Adrenal gland (tissue), 19 donors: ENCODE measurements at places on chromosomes 4 and X.

DNA sequence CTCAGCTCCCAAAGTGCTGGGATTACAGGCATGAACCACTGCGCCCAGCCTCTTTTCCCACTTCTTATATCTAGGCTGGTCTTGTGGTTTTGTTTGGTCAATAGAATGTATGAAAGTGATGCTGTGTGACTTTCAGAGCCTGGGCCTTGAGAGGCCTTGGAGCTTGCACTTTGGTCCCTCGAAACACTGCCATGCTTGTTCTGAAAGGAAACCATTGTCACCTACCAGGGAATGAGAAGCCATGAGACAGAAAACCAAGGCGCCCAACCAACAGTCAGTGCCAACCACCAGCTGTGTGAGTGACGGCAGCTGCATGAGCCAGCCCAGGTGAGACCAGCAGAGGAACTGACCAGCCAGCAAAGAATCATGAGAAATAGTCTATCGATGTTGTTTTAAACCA, 57.4 kb downstream of the SCD5 start:
- no peaks in the 10 kb centered on the region for H3K27me3 ChIP-seq
- no peaks in the 10 kb centered on the region for H3K36me3 ChIP-seq
- H3K4me1 ChIP-seq = peaks cover 12% of the 10 kb centered on the region
- DNase-seq = no peak
- H3K27ac ChIP-seq = no peak overlapping the region
- H3K4me3 ChIP-seq = no peak overlapping the region

DNA sequence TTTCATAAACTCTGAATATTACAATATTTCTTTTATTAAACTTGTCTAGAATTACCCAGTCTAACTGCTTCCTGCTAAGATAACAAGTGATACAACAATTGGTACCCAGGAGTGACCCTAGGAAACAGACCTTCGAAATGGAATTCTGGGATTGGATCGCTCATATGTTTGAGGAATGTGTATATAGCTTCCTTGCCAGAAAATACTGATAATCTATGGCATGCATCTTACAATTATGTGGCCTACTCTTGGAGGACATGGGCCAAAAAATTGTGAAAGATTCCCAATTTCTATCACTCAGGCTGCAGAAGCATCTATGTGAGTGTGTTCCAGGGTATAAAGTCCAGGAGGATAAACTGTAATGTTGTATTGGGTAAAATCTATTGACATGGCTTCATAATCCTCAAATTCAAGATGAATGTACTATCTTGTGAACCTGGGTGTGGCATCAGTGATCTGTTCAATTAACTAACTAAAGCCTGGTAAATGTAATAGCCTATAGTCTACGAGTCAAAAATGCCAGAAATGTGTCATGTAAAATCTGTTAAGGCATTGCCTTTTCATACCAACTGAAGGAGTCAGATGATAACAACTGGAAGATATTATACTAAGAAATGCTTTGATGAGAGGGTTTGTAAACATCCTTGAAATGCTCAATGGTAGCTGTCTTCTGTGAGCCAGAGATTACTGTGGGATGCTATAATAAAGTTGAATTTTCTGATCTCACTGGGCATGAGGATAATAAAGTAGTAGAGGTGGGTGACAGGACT, 1499.3 kb downstream of the PCDH7 start:
- no peaks in the 10 kb centered on the region for H3K4me1 ChIP-seq
- H3K27me3 ChIP-seq = no peaks in the 10 kb centered on the region
- H3K36me3 ChIP-seq = no peaks in the 10 kb centered on the region
- DNase-seq = no peak
- no peak overlapping the region for H3K4me3 ChIP-seq
- H3K27ac ChIP-seq = no peak overlapping the region

- no peak for DNase-seq
- no peaks in the 10 kb centered on the region for H3K27me3 ChIP-seq
- no peaks in the 10 kb centered on the region for H3K36me3 ChIP-seq
- no peak overlapping the region for H3K4me3 ChIP-seq
Measured at GRCh38 chrX:7109838-7110793, 37.4 kb upstream of the STS start.

- no peak overlapping the region for H3K27ac ChIP-seq
- no peaks in the 10 kb centered on the region for H3K36me3 ChIP-seq
- H3K27me3 ChIP-seq = no peaks in the 10 kb centered on the region
- H3K4me3 ChIP-seq = no peak overlapping the region
- no peaks in the 10 kb centered on the region for H3K4me1 ChIP-seq
Measured at GRCh38 chr4:12296366-12296765, 867.7 kb upstream of the HS3ST1 start.

- no peak overlapping the region for H3K27ac ChIP-seq
- no peaks in the 10 kb centered on the region for H3K36me3 ChIP-seq
- H3K4me3 ChIP-seq = no peak overlapping the region
- peaks cover 22% of the 10 kb centered on the region for H3K27me3 ChIP-seq
Measured at GRCh38 chrX:103913356-103914020, 48.9 kb upstream of the TMSB15B start.

DNA sequence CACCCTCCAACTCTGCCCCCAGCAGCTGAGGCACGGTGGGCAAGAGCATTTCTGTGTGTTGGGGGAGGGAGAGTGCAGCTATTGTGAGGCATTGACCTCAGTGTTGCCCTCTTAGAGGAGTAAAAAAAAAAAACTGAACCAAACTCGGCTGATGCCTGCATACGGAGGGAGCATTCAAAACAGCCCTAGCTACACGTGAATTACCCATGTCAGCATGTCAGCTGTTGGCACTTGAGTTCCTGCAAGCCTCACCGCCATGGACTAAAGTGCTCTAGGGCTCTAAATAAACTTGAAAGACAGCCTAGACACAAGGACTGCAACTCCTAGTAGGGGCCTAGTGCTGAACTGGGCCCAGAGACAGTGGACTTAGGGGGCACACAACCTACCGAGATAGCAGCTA, 22.0 kb downstream of the ITIH6 start:
- DNase-seq = no peak
- no peaks in the 10 kb centered on the region for H3K36me3 ChIP-seq
- no peaks in the 10 kb centered on the region for H3K4me1 ChIP-seq
- peaks cover 12% of the 10 kb centered on the region for H3K27me3 ChIP-seq
- no peak overlapping the region for H3K4me3 ChIP-seq
